Cardiac fibroblast (primary cell): ENCODE measurements at places on chromosomes 6 and 20.
A peak's percentile ranks its signal among the peaks of the same experiment; 100 is the strongest.

DNA sequence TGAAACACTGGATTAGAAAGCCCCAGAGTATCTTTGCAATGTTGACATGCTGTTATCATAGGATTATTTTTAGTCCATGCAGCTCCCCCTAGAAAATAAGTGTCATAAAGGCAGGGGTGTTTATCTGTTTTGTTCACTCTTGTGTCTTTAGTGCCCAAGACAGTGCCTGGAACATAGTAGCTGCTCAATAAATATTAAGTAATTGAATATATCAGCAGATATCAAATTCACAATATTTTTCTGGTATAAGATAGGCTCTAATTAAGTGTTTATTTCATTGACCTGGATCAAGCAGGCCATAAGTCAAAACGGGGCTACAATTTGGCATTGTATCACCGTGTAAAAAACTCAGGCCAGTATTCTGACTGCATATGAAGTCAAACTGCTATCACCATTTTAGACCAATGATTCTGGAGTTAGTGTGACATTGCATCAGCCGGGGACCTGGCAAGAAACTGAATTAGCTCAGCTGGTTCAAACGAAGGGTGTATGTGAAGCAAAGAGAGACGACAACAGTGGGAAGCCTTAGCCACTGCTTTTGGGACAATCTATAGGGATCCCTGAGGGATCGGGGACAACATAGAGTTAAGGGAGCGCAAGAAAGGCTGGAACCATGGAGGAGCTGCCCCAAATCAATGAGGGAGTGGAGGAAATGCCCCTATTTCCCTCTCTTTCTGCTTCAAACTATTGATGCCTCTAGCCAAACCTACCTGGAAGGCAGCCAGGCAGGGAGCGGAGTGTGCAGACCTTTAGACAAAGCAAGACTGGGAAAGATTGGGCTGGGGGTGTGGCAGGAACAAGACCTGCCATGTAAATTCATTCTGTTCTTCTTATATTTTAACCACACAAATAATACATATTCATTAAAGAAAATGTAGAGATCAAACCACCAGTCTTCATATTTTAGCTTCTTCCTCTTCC is 112.2 kb downstream of the PLEKHG1 start:
- no peak for DNase-seq

DNA sequence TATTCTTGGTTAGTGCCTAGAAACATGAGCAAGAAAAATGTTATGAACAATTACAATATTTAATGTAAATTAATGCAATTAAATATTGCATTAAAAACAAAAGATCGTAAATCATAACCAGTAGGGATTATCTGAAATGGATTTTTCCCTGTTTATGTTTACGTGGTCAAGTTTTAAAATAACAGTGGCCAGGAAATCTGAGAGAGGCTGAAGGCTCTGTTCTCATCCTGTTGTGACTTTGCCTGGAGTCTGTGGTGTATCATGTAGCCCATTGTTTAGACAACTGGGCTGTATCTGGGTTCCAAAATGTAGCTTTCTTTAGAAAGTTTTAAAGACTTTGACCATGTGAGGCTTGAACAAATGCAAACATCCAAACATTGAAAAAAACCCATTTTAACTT is 2.4 kb downstream of the MYO6 start:
- DNase-seq = peak; percentile 15

DNA sequence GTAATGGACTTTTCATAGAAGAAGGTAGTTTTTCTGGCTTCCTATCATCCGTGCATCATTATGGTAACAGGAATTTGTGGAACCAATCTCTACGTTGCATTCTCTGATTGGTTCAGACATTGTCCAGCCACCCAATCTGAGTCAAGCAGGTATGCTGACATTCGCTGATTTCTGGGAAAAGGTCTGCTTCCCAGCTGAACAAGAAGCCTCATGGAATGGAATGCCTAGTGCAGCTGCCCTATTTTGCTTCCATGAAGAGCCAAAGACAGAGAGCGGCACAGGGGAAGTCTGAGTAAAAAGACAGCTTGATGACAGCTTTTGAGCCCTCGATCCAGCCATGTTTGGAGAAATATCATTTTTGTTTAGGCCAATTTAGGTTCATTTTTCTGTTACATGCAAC is 38.5 kb upstream of the TXLNB start:
- no peak for DNase-seq

- peak; percentile 86 for DNase-seq
These were observed 21.1 kb downstream of the SPTLC3 start for GRCh38 chr20:13029687-13030375.

DNA sequence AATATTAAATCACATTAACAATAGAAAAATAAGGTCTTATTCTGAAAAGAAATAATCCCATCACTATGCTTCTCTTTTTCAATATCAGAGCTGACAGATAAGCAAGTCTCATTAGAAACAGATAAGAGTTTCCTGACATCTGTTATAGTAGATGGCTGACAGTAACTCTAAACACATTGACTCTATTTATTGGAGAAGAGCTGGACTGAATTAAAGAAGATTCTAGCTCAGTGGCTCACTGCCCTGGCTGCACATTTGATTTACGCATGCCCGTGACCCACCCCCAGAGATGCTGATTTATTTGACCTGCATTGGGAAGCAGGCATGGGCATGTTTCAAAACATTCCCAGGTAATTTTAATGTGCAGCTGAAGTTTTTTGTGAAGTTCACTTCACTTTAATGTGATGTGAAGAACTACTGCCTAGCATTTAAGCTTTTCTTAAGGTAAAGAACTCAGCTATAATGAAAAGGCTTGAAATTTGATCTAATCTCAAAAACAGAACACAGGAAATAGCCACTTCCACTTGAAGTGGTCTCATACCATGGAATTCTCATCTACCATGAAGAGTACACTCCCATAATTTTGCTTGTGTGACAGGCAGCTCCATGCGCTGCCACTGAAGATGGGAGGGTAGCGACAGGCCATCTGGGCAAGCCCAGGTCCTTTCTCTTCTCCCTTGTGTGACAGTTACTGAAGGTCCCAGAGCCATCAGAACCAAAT is 162.3 kb downstream of the TPBG start:
- no peak for DNase-seq

DNA sequence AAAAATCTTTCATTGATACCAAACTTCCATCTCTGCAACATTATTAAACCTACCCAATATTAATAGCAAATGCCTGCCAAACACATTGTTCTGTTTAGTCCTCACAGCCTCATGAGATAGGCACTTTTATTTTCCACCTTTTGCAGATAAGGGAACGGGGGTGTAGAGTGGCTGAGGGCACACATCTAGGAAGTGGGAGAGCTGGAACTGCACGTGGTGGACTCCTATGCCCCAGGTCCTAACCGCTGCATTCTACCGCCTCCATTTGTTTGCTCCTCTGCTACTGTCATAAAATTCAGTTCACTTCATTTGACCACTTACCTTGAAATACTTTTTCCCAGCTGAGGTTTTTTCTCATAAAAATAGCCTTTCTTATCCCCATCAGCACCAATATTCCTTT is 7.6 kb downstream of the FAM217A start:
- no peak for DNase-seq

- DNase-seq = peak; percentile 72
These were observed 191.6 kb downstream of the DST start for GRCh38 chr6:56450882-56451739.

DNA sequence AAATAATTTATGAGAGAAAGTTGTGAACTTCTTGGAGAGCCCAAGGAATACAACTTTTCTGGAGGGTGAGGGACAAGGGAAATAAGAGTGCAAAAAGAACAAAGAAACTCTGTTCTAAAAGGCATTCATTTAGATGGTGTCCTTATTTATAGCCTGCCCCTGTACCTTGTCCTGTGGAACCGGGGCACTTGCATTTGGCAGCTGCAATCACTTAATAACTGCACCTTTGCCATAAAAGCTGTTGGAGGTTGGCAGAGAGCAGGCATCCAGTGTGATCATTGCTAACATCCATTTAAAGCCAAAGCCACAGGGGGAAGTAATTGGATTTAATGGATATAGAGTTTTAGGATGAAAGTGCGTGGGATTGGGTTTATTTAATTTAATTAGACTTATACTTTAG is 50.8 kb upstream of the SGK1 start:
- no peak for DNase-seq

DNA sequence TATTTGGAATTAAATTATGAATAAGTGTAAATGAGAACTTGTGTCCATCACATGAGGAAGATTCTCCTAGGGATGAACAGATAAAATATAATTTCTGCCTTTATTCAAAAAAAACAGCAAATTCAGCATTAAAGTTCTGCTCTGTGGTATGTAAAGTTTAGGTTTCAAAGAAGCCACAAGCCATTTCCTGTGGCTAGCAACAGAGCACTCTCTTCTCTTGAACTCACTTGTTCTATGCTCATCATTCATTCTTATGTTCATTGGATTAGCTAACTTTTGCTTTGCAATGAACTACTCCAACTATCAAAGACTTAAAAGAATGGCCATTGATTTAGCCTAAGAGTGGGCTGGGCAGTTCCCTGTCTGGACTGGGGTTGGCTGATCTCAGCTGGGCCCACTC is 20.8 kb upstream of the SNRPB2 start:
- DNase-seq = no peak

GRCh38 chr6:36563237-36563927 is 16.1 kb upstream of the STK38 start:
- peak; percentile 51 for DNase-seq

- DNase-seq = peak; percentile 64
These were observed 7.3 kb downstream of the VWA7 start for GRCh38 chr6:31769684-31770371.

DNA sequence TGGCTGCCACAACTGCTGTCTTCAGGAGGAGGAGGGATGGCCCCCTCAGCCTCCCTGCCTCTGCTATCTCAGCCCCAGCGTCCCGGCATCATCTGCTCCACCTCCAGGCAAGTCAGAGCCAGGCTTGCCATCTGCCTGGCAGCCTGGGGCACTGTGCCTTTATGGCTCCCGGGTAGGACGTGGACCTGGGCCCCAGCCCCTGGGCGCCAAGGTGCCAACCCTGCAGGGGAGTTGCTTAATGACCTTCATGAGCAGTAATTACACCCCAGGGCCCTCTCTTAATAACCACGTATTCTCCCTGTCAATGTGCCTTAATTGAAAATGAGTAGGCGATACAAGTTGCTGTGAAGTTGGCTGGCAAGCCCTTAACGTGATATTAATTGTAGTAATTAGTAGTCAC is 122.1 kb upstream of the MLN start:
- no peak for DNase-seq

- DNase-seq = peak; percentile 51
These were observed 63.2 kb downstream of the PYGB start for GRCh38 chr20:25310921-25311728.

- DNase-seq = peak; percentile 29
These were observed 73.5 kb downstream of the TNFRSF21 start for GRCh38 chr6:47235964-47236760.
